NCI-H1694 (cell line): ENCODE measurements at places on chromosomes 6 and 20.

DNA sequence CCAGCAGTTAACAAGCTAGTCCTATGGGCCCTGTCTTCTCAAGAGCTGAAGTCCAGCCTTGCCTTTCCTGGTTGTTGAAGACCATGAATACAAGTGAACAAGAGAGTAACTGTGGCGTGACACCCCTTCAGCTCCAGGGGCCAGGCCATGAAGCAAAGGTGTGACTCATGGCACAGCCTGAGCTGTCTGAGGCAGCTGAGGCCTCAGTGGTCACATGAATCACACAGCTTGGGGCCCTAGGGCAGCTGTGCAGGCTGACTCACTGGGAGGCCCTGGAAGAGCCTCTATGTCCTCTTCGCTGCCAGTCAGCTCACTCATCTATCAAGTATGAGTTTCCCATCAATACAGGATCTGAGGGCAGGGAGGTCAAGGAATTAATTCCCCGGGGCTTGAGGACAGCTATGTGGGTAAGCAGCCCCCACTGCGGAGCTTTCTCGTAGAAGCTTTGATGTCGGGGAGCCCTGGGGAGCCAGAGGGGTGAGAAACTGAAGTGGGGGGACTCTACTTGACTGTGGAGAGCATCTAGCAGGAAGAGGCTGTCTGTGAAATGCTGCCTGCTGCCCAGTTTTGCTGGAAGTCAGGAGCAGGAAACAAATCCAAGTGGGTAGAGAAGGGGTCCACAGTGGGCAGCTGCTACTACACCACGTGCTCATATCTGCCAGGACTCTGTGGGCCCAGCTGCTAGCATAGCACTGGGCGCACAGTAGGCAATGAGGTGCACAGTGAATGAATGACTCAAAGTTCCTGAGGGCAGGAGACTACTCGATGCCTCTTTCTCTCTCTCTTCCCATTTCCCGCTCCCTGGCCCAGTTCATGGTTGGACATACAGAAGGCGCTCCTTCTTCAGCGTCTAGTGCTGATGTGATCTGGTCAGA, 13.7 kb upstream of the FAM83C start:
- DNase-seq: no peak

GRCh38 chr20:35561268-35561667, 19.4 kb downstream of the ERGIC3 start:
- peak; percentile 23 for DNase-seq

GRCh38 chr6:39365281-39366074, 43.0 kb upstream of the KCNK16 start:
- no peak for DNase-seq

DNA sequence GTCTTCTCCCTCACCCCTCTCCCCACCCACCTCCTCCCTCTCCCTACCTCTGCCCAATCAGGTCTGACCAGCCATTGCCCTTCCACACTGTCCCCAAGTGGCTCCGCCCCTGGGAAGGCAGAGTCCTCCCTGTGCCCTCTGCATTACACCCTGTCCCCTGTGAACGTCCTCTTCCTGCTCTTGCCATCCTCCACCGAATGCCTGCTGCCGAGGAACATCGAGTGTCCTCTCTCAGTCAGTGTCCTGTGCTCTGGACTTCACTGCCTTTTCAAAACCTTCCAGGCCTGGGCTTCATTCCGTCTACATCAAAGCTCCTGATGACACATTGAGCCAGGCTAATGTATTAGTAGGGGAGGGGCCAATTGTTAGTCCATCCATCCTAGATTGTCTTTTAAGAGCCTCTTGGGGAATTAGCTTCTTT, 3.3 kb upstream of the PACSIN1 start:
- DNase-seq: no peak

- DNase-seq: no peak
Observed at GRCh38 chr6:97304701-97305100, 21.7 kb upstream of the MMS22L start.

- DNase-seq: no peak
Observed at GRCh38 chr20:1001116-1001515, 995 bp downstream of the RSPO4 start.

DNA sequence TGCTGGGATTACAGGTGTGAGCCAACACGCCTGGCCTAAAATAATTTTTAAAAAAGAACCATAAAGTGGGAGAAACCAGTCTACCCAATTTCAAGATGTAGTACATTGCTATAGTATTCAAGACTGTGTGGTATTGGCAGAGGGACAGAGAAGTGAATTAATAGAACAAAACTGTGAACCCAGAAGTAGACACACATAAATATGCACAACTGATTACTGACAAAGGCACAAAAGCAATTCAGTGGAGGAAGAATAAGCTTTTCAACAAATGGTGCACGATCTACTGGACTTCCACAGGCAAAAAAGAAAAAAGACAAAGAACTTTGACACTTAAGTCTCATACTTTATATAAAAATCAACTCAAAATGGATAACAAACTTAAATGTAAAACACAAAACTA, 15.5 kb downstream of the ZBTB2 start:
- no peak for DNase-seq

GRCh38 chr6:160253714-160254113, 4.9 kb downstream of the SLC22A2 start:
- no peak for DNase-seq

DNA sequence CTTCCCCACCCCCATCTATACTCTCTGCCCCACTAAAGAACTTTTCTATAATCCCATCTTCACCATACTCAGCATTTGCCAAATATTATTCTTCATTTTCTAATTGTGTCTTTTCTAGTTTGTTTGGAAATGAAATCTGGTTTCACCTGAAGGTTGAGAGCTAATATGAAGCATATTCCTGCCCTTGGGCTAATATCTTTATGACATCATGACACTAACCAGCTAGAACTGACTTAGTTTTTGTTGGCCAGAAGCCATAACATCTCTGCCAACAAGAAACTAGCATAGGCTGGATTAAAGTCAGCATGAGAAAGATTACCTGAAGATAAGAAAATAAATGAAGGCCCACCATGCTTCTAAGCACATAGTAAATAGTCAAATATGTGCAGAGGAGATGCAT, 16.7 kb downstream of the UNC5CL start:
- DNase-seq: no peak

DNA sequence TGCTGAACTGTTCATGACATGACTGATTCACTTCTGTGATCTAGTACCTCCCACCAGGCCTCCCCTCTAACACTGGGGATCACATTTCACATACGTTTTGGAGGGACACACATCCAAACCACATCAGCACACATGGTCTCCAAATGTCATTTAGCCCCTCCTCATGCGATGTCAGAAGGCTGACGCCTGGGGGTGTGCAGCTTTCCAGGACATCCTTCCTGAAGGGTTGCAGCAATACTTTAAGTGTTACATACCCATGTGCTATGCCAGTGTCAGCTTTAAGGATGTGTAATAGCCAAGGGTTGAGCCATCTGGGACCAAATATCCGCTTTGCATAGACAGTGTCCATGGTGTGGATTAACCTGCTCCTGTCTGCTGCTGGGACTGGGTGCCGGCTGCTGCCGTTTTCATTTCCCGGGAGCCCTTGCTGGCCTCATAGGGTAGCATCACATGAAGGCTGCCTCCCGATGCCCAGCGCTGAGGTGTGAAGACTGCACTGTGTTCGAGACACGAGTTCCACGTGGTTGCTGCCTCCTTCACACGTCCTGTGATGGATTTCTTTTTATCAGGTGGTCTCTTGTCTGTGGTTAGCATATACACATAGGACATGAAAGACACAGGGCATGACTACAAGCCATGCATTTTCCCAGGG, 219.0 kb downstream of the THBS2 start:
- no peak for DNase-seq
